ENCODE measurements at places on chromosomes 7 and 10.

DNA sequence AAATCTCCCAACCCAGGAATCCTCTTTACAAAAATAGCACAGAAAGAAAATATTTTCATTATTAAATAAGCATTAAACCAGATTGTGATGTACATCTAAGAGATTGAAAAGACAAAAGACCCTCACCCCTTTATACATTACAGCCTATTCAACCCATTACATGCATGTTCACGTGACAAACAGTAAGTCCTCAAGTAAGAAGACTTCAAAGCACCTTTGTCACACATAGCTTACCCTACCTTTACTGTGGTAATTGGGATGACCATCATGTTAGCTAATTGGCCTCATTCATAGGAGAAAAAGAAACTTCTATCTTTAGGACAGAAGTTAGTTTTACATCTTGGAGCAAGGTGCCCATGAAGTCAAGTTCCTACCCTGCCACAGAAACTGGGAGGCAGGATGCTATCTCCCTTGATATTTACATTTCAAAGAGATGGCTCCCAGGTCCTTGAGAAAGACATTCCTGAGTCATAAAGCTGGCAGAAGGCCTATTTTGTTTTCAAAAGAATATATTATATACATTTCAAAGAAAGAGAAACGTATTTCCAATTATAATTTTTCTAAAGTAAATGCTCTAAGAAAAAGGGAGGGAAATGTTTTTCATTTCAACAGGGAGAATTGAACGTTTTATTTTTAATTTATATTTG lies 48.1 kb downstream of the GNAI1 start:
- no peak for DNase-seq

DNA sequence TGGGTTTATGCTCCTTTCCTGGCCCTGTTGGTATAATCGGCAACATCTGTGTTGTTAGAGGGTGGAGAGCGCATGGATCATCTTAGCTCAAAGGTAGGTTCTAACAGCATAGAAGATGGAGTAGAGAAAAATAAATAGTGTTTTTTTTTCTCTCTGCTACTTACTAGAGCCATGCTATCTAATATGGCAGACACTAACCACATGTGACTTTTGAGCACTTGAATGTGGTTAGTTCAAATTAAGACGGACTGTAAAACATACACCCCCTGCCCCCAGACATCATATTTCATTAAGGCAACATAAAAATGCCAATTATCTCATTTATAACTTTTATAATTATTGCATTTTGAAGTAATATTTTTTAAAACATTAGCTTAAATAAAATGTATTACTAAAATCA lies 525.1 kb downstream of the KIF20B start:
- DNase-seq, result no peak

DNA sequence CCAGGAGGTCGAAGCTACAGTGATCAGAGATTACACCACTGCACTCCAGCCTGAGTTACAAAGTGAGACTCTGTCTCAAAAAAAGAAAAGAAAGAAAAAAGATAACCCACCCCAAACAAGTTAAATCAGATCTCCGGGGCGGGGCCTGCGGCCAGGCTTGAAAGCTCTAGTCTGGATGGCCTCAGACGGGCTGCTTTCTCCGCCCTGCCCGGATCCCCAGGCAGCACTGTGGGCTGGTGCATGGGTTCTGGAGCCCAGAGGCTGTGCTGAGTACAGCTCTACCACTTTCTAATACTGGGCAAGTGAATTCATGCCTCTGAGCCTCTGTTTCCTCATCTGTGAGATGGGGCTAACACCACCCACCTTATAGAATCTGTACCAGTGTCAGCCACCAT lies 83.7 kb downstream of the ZMIZ1 start:
- no peak for DNase-seq

- DNase-seq, result no peak
Observed at GRCh38 chr10:50619882-50620281, 3.9 kb downstream of the SGMS1 start.

GRCh38 chr7:74554178-74554577 lies 100.5 kb downstream of the GTF2IRD1 start:
- DNase-seq, result no peak

DNA sequence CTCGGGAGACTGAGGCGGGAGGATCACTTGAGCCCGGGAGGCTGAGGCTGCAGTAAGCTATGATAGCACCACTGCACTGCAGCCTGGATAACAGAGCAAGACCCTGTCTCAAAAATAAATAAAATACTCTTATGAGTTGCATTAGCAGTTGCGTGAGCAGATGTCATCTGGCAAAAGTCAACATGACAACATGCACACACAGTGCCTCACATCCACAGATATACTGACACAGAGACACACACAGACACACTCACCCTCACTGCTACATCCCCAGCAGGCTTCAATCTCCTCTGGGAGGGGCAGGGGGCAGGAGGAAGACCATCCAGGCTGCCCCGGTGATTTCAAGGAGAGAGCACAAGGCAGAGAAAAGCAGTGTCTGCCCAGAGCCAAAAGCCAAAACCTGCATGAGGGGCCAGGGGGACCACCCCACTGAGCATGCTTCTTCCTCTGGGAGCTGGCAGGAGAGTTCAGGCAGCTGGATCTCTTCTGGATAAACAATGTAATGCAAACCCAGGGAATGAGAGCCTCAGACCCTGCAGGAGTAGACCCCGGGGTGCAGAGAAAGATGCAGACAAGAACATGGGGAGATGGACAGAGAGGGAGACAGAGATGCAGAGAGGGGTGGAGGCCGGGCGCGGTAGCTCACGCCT lies 9.6 kb upstream of the ELN start:
- DNase-seq, result no peak

DNA sequence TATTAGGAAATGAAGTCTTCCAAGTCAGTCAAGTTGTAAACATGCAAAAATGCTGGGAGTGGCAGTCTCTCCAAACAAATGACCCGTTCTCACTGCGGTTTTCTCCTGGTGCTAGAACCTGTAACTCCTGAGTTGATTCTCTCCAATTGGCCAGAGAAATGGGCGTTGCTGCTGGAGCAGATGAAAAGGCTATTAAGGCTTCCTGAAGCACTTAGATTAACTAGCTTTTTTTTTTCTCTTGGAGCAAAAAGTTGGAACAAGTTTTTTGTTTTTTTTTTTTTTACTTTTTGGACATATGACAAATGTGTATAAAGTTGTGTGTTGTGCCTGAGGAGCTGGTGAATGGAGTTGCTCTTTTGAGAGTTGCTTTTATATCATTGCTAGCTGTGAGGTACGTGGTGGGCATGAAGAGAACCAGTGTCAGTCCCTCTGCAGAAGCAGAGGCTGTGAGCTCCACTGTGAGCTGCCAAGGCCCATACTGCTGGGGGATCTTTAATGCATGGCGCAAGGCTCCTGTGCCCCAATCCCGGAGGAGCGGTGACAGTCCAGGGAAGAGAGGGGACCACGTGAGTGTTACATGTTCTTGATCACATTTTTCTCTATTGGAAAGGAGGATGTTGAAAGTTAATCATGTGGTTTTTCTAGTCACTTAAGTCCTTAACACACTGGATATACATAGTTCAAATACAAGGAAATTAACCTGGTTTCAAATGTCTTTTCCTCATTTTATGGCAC lies 393.6 kb upstream of the GALNT17 start:
- no peak for DNase-seq

All from NCI-H1092 (cell line).